GM06990 (cell line): ENCODE measurements at places on chromosomes 7 and 10.

- peak; percentile 2 for DNase-seq
Observed at GRCh38 chr7:77698042-77698625, 1.9 kb downstream of the RSBN1L start.

GRCh38 chr10:129089341-129089740 is 377.7 kb upstream of the MGMT start:
- DNase-seq: no peak

DNA sequence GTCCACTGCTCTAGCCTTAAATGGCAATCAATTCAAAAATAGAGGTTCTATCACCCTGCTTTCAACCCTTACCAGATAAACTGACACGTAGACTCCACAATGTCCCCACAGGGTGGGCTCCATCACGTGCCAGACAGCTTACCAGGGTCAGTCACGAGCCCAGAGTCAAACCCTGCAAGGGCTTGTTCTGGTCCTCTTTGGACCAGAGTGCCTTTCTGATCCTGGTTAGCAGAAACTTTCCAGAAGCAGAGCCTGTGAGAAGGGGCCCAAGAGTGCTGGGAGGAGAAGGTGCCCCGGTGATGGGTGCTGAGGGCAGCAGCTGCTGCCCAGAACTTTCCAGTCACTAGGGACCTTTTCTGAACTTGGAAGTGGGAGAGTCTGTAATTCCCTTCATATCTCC is 354 bp upstream of the GIMAP5 start:
- DNase-seq: no peak

DNA sequence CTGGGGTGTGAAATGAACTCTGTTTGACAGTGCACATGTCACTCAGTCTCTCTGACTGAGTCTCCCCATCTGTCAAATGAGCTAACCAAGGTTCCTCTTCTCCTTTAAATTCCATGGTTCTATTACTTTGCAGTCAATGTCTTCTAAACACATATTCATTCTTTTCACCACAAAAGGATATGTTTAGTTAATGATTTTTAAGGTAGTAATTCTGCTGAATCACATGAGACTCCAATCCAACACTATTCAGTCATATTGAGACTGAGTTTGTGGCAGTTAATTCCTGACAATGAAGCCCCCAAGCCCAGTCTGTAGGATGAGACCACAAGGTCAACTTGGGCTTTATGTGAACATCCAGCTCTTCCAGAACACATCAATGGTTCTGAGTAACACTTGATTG is 85.3 kb downstream of the CALN1 start:
- DNase-seq: no peak

- peak; percentile 81 for DNase-seq
Observed at GRCh38 chr7:65269150-65269856, 104.4 kb upstream of the ZNF92 start.

DNA sequence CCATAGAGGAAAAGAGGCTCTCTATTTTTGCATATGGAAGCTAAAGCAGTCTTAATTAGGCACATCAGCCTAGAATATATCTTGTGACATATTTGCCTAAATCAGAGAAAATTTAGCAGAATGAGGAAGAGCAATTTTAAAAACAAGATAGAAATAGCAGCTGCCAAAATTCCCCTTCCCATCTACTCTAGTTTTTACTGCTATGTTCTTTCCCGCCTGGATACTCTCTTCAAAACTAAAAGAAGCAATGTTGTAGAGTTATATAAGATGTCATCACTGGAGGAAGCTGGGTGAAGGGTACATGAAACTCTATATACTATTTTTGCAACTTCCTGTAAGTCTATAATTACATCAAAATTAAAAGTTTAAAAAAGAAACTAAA is 87.0 kb downstream of the ARMH3 start:
- peak; percentile 68 for DNase-seq

- no peak for DNase-seq
Observed at GRCh38 chr7:133315332-133316040, 62.6 kb downstream of the EXOC4 start.

DNA sequence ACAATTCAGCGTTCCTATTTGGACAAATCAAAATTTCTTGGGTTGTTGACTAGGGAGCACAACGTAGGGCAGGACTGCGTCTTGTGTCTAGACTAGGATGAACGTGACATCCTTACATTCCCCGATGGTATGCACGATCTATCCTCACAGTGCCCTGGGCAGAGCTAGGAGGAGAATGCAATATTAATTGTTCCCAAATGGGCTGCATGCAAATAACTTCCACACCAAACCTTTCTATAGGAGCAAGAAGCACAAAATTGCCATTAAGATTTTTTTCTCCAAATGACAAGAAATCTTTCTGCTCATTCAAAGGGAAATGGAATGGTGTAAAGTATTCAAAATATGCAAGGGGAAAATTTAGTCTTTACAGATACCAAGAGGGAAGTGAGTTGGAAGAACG is 21.4 kb upstream of the AQP1 start:
- no peak for DNase-seq

DNA sequence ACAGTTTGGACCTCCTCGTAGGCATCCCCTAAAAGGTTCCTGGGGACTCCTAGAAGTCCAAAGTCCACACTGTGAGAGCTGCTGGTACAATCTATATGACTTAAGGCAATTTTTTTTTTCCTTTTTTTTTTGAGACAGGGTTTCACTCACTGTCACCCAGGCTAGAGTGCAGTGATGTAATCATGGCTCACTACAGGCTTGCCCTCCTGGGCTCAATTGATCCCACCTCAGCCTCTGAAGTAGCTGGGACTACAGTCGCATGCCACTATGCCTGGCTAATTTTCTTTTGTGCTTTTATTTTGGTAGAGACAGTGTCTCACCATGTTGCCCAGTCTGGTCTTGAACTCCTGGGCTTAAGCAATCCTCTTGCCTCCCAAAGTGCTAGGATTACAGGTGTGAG is 4.6 kb upstream of the SPOCK2 start:
- no peak for DNase-seq

DNA sequence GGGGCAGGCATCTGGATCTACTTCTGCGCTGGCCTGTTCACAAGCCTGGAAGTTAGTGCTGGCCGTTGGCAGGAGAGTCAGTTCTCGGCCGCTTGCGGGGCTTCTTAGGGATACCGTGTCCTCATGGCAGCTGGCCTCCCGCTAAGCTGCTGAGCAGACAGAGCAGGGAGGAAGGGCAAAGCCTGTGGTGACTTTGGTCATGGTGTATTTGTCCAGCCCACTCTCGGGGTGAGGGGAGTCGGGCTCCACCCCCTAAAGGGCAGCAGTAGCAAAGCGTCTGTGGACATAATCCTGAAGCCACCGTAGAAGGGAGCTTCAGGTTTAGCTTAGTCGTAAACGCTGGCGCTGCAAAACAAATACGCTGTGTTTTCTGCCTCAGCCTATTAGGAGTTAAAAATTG is 12.2 kb downstream of the UBE3C start:
- DNase-seq: no peak

DNA sequence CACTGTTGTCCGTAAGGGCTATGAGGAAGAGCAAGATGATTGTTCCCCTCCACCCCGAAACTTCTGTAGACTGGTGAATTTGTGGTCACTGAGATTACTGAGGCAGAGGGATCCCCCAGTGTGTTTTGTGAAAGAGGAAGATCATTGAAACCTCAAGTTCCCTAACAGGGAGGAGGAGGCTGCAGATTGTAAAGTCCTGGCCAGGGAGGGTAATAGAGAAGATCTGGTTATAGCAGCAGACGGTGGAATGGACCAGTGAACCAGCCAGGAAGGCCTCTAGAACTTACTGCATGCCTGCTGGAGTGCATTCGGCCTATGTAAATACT is 31.1 kb downstream of the LMTK2 start:
- peak; percentile 71 for DNase-seq

- DNase-seq: no peak
Observed at GRCh38 chr7:14858866-14859265, 43.7 kb downstream of the DGKB start.

GRCh38 chr10:109427411-109427810 is 495.9 kb downstream of the XPNPEP1 start:
- DNase-seq: no peak

- no peak for DNase-seq
Observed at GRCh38 chr10:72037811-72038210, 50.5 kb downstream of the SPOCK2 start.

- no peak for DNase-seq
Observed at GRCh38 chr7:4837803-4838625, 23.8 kb downstream of the PAPOLB start.

- no peak for DNase-seq
Observed at GRCh38 chr7:18481776-18482175, 13.8 kb upstream of the HDAC9 start.

DNA sequence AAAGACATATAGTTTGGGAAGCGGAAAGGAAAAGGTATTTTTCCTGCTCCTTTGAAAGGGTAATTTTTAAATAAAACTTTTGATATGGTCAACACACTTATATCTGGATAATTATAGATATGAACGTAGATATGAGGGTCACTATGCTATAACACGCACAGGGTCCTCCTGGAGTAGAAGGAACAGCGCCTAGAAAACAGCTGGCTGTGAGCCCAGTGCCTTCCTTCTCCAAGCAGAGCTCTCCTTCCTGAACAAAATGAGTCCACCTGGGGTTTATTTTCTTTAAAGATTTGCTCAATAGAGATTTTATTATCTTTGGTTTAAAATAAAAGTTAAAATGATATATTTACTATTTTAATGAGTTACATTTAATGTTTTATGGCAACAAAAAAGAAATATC is 13.1 kb downstream of the STEAP1 start:
- no peak for DNase-seq

- DNase-seq: no peak
Observed at GRCh38 chr10:96270571-96270970, 798 bp downstream of the BLNK start.

- no peak for DNase-seq
Observed at GRCh38 chr7:28759475-28759971, 198.6 kb downstream of the TRIL start.

GRCh38 chr10:51617576-51618235 is 81.7 kb downstream of the CSTF2T start:
- DNase-seq: no peak

- no peak for DNase-seq
Observed at GRCh38 chr7:146366938-146367337, 250.3 kb downstream of the CNTNAP2 start.

GRCh38 chr7:30367561-30367960 is 83.2 kb downstream of the ZNRF2 start:
- no peak for DNase-seq

DNA sequence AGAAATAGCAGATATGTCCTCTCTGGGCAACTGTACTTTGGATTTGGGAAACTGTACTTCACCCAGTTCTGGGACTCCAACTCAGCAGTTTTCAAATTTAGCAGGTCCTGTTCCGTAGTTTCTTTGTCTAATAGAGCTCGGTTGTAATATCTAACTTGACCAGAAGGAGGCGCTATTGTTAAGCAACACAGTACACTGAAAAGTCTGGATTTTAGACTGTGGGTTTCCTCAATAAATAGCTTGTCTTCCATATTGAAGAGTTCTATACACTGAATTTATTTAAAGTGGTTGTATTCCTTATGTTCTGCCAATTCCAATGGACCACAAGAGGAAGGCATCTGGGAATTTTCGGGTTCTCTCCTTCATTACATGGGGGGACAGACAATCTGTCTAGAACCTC is 39.8 kb downstream of the ELFN1 start:
- DNase-seq: no peak

GRCh38 chr10:126476246-126476645 is 88.0 kb upstream of the ADAM12 start:
- DNase-seq: no peak

DNA sequence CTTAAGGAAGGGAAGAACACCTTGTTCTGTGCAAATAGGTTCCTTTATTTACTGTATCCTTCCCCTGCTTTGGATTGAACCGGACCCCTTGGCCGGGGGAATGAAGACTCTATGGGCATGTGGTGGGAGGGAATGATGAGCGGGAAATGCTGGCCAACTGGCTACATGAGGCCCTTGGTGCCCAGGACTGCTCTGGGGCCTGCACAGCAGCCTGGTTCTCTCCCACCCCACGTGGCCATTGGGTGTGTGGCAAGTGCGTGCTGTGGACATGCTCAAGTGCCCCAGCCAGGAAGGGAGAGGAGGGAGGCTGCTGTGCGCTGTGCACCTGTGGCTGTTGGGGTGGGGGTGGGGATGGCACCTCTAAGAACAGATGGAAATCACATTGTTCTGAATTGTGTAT is 917.0 kb upstream of the GHITM start:
- no peak for DNase-seq

GRCh38 chr7:100489824-100490223 is 6.1 kb downstream of the NYAP1 start:
- no peak for DNase-seq

GRCh38 chr7:64744680-64745079 is 49.5 kb upstream of the ZNF138 start:
- no peak for DNase-seq

DNA sequence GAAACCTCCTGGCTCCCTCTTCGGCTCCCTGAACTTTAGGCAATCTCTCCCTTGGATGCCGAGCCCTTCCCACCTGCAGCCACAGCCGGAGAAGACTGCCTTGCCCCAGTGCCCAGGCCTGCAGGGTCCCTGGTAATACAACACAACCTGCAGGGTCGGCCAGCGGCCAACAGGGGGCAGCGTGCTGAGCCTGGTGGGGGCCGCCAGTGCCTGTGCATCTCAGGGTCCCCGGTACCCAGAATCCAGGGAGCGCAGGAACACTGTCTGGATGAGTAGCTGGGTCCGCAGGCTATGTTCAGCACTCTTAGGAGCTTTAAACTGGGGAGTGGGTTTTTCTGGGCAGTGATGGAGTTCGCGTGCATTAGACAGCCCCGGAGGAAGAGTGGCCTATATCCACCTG is 17.5 kb upstream of the C10orf71 start:
- no peak for DNase-seq

DNA sequence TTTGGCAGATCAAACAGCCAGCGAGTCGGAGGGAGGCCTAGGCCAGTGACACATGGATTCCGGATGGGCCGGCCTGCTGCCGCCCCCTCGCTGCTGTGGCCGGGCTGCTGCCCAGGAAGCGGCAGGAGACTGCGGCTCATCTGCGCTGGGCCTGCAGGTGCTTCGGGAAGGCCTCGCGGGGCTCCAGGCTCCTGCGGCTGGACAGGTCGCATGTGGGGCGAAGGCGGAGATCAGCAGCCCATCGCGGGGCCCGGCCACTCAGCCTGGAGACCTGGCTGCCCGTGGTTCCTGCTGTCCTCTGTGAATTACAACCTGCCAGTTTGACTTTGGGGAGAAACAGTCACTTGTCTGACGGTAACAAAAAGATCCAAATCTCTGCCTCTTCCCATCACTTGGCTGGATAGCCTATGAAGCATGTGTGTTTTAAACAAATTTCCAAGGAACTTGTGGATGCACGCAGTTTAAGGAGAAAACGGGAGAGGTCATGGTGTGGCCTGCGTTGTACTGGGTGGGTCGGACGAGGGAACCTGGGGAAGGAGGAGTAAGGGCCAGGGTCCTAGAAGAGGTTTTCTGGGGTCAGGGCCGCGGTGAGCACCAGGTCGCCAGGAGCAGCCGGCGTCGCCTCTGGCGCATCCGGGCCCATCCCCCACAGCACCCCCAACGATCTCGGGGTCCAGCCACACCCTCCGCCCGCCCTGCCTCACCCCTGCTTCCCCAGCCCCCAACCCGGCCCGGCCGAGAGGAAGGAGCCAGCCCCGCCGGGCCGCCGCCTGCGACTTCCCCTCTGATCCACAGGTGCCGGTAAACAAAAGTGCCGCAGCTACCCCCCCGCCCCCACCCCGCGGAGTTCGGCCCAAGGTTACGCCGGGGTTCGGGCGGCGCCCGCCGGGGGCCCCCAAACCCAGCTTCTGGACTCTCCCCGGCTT is 1.6 kb downstream of the SPOCK2 start:
- peak; percentile 46 for DNase-seq
